ENCODE measurements at places on chromosomes 5 and 9.

GRCh38 chr9:136522314-136523237 lies 23.3 kb downstream of the NOTCH1 start:
- no peak for DNase-seq

- DNase-seq: no peak
Observed at GRCh38 chr5:79241535-79241979, 5.6 kb downstream of the JMY start.

GRCh38 chr5:177612215-177612673 lies 12.3 kb downstream of the B4GALT7 start:
- DNase-seq: no peak

DNA sequence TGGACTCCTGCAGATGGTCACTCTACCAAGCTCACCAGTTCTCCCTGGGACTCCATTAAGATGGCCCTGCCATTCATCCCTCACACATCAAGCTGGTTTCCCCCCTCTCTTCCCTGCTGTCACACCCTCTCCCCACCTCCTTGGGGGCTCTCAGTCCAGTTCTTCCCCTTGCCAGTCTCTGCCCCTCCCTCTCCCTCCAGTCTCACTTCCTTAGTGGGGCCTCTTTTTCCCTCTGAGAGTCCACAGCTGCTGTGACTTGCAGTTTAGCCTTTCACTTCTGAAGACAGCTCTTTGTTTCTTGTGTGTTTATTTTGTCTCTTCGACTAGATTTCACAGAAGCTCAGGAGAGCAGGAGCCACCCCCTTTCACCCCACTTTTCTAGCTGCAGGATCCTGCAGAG lies 10.5 kb downstream of the DOCK2 start:
- no peak for DNase-seq

DNA sequence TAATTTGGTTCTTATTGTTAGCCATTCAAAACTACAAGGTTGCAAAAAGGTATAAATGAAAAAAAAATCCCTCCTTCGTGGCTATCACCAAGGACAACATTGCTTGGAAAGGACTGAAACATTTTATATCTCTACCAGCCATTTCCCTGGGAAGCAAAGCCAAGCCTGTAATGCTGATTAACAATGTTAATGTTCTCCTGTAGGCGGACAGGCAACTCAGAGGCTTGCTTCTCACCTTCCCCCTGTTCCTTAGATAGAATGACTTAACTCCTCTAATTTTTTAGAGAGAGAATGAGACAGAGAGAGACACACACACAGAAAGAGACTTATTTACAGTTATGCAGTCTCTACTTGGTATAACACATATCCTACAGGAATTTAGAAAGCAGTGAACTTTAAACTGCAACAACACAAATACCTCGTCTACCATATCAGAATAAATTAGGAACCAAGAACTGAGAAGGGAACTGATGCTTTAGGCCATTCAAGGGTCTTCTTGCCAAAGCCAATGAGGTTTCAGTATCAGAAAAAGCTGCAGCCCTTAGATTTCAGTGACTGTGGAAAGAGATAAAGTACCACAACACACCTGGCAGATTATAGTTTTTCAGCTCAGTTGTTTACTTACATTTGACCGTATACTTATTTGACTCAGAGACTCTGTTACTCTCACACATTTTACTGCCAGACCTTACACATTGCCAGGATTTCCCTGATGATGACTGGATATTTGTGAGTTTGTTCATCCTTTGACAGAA lies 20.9 kb upstream of the MAN2A1 start:
- DNase-seq: no peak

DNA sequence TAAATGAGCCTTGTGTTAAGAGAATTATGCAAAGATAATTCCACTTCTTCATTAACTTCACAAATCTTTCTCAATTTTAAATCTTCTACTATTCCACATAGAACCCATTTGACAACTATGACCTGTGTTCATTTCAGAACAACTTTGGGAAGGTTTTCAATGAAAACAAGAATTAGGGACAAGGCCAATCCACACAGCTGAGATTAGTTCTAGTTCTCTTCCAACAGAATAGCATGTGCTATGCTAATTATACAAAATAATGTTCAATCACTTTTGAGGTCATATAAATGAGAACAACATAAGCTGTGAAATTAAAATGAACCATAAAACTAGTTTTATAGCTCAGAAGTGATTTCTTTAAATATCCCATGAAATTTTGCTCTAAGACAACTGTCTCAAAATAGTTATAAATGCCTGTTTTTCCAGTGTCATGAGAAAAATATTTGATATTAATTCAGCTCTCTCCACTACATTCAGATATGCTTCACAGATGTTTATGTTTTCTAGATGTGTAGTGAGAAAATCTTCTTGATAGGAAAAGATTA lies 7.2 kb upstream of the LHFPL2 start:
- DNase-seq: no peak

- DNase-seq: peak; percentile 87
Observed at GRCh38 chr5:141524604-141525597, 36.0 kb downstream of the PCDHGC5 start.

- no peak for DNase-seq
Observed at GRCh38 chr9:8552732-8553131, 753.2 kb upstream of the DMAC1 start.

DNA sequence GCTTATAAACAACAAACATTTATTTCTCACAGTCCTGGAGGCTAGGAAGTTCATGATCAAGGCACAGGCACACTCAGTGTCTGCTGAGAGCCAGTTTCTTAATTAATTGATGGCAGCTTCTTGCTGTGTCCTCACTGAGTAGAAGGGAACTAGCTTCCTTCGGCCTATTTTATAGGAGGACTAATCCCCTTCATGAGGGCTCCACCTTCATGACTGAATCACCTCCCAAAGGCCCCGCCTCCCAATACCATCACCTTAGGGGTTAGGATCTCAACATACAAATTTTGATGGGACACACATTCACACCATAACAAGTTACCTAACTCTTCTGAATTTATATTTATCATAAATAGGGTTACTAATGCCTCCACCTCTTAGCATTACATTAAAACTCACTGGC lies 129.8 kb downstream of the GNAQ start:
- DNase-seq: no peak

DNA sequence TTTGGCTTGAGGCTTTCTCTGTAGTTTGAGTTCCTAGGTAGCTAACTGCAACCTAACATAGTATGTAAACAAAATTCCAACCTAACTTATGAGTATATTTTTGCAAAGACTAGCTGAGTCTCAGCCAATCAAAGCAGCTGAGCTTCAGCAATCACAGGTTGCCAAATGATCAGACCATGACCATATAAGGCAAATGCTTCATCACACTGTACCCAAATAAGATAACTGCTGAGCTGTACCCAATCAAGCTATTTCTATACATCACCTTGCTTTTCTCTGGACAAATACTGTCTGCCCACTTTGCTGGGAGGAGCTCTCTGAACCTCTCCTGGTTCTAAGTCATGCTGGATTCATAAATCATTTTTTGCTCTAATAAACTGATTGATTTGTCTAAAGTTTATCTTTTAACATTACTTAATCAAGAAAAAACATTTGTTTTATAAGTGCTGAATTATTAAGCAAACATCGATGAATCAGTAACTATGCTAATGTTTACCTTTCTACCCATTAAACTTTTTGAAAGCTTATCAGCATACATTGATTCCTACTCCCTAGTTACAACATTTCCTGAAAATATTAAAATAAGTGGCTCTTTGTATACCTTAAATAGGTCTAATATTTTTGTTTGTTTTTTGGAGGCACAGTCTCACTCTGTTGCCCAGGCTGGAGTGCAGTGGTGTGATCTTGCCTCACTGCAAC lies 129.7 kb upstream of the PCA3 start:
- DNase-seq: no peak

DNA sequence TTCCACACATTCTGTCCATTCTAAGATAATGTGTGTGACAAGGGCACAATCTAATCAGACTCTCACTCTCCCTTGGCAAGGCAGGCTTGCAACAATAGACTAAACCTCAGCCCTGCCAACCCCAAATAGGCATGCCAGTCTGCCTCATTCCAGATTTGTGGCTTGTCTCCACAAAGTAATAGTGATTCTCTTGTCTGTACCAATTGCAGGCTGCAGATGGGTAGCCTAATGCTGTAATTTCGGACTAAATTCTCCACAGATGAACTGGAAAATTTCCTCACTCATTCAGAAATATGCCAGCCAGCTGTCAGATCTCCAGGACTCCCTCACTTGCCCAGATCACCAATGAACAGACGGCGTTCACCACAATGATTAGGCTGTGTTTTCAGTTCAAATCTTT lies 413.6 kb downstream of the ELAVL2 start:
- DNase-seq: no peak

GRCh38 chr5:103243665-103244064 lies 14.9 kb upstream of the MACIR start:
- no peak for DNase-seq

DNA sequence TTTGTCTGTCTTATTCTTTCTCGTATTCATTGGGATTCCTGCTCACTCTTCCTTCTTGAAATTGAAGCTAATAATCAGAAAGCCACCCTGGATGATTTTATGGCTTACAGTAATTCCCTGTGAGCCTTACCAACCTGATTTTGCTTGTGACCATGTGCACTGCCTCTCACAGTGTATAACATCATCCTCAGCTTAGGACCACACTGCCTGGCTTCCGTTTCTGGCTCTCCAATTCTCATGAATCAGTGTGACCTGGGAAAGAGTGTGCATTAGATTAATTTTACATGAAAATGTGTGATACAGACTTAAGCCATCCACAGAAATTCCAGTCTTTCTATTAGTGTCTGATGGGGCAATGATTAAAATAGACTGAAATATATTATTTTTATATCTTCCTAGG lies 126.8 kb upstream of the DMRT1 start:
- no peak for DNase-seq

DNA sequence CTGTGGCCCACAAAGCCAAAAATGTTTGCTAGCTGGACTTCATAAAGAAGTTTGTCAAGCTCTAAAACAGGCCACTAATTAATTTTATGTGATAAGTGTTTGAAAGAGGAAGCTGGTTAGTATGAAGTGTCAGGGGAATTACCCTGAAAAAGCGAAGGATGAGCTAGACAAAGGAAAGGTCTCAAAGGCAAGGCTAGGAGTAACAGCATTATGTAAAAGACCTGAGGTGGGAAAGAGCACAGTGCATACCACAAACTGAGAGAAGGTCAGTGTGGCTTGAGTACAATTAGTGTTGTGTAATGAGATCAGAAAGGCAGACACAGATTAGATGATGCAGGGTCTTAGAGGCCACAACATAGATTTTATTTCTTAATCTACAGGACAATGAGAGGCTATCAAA lies 29.6 kb downstream of the RC3H2 start:
- DNase-seq: no peak

GRCh38 chr5:78758169-78758839 lies 109.7 kb upstream of the LHFPL2 start:
- no peak for DNase-seq

DNA sequence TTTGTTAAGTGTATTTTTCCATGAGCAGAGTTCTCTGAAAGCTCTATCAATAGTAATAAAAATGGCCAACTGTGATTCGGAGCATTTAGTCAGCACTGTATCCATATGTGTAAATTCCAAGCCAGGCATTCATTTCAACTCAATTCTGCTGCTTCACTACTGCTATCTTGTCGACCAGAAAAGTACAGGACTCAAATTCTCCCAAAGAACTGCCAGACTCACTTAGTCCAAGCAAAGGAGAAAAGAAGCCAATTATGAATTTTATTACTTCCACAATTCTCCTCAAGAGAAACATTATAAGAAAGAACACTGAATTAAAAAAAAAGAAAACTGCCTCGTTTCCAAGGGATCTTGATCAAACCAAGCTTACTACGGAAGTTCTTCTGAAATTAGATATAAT lies 906.3 kb upstream of the DMAC1 start:
- DNase-seq: no peak

DNA sequence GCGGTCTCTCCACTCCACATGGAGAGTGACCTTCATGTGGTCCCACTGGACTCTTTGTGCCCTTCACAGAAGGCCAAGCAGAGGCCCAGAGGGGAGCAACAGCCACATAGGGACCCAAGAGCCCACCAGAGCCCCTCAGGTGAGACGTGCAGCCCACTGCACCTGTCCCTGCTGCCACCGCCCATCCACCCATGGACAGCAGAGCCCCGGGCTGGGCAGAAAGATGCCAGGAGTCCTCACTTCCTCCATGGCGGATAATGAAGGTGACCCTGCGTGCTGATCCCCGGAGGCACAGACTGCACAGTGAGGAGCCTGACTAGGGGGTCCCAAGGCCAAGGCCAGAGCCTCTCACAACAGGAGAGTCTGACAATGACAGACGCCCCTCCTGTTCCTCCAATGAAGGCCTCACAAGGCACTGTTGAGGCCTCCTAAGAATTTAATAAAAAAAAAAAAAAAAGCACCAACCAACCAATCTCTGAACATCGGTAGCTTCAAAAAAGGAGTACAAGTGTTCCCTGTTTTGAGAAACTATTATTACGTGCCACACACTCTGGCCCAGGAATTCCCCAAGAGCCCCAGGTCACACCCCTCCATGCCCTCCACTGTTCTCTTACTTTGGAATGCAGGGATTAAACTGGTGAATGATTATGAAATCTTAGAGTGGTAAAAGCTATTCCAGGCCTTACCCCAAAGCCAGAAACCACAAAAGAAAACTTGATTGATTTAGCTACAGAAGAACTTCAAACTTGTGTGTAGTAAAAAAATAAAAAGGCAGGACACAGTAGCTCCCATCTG lies 2.8 kb upstream of the PPP1R26 start:
- DNase-seq: no peak

- DNase-seq: no peak
Observed at GRCh38 chr5:68274847-68275651, 59.5 kb downstream of the PIK3R1 start.

GRCh38 chr5:63963080-63963735 lies 963 bp upstream of the HTR1A start:
- peak; percentile 51 for DNase-seq

GRCh38 chr5:139222346-139222745 lies 24.2 kb upstream of the SIL1 start:
- no peak for DNase-seq

- no peak for DNase-seq
Observed at GRCh38 chr5:68482199-68482598, 266.6 kb downstream of the PIK3R1 start.

DNA sequence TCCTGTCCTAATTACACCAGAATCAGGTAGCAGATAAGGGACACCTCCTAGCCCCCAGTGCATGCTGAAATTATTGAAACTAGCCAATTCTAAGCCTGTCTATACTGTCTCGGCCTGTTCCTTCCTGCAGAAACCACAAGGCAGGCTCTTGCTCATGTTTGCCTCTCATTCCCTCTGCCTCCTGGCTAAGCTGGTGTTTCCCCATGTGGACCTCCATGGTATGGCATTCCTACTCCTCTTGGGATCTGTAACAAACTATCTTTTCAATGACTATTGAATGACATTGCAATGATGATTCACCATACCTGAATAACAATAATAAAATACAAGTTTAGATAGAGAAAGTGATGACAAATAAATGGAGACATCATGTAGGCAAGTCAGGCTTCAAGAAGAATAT lies 35.6 kb upstream of the ADAMTS16 start:
- no peak for DNase-seq

DNA sequence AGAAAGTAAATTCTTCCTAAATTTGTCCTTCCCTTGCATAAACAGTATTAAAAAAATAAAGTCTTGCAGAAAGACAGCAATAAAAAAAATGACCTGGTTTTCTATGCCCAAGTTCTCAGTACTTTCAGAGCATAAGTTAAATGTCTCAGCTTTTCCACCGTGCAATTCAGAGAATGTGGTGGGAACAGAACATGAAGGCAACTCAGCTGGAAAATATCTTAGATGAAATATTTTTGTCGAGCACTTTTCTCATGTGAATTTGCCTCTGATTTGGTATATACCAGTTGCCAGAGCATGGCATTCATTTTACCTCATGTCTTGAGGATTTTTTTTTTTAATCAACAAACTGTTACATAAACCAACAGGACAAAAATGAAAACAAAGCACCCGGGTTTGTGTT lies 176.1 kb downstream of the CETN3 start:
- DNase-seq: no peak

All from D341Med (cell line).